Astrocyte of the hippocampus (primary cell): ENCODE measurements at places on chromosomes 5 and 9.
A peak's percentile ranks its signal among the peaks of the same experiment; 100 is the strongest.

GRCh38 chr5:83487155-83487554 lies 15.6 kb downstream of the VCAN start:
- no peak for DNase-seq

DNA sequence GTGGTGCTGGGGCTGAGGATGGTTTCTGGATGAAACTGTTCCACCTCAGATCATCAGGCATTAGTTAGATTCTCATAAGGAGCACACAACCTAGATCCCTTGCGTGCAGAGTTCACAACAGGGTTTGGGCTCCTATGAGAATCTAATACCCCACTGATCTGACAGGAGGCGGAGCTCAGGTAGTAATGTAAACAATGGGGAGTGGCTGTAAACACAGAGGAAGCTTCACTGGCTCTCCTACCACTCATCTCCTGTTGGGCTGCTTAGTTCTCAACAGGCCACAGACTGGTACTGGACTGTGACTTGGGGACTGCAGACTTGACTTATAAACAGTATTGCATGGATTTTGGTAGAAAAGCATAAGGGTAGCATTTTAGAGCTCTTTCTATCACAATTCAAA lies 870.7 kb upstream of the CDH10 start:
- no peak for DNase-seq

GRCh38 chr5:107639990-107640389 lies 30.7 kb downstream of the EFNA5 start:
- DNase-seq, result no peak

DNA sequence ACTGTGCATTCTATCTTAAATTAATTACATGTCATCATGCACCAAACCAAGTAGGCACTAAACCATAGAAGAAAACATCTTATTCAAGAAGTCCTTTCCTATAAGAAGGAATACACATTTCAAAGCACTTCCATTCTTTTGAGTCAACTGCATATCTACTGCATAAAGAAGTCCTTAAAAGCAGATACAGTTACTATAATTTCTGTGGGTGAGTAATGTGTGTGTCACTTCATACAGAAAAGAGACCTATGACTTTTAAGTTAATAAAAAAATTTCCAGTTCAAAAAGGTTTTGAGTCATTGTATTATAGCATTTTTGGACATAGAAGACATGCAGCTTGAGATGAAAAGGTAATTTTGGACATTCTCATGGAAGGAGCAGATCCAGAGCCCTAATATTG lies 125.0 kb downstream of the DTWD2 start:
- DNase-seq, result no peak

GRCh38 chr5:177529247-177530203 lies 12.8 kb upstream of the DDX41 start:
- no peak for DNase-seq

DNA sequence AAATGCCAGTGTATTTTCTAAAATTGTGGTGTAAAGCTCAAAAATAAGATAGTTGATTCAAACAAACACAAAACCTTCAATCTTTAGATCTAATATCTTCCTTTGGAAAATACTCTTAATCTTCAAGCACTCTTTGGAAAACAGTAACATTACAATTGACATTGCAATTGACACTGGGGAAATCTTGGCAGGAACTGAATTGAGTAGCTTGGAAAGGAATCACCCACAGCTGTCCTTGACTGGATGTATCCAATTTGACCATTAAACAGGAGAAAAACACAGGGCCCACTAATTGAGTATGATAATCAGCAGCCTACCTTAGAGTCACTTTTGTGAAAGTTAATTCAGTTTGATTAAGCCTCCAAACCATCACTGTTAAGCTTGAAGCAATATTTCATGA lies 776.7 kb downstream of the DTWD2 start:
- DNase-seq, result no peak

- no peak for DNase-seq
Measured at GRCh38 chr5:54083851-54084250, 226.5 kb downstream of the ARL15 start.

DNA sequence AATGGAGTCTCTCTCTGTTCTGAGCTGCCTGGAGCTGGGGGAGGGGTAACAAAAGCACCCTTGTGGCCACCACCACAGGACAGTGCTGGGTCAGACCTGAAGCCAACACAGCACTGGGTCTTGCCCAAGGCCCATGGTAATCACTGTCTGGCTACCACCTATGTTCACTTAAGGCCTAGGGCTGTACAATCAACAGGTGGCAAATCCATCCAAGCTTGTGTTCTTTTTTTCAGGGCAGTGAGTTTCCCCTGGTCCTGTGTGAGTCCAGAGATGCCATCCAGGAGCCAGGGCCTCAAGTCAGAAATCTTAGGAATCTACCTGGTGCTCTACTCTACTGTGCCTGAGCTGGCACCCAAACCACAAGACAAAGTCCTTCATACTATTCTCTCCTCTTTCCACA lies 20.1 kb upstream of the OTP start:
- no peak for DNase-seq

DNA sequence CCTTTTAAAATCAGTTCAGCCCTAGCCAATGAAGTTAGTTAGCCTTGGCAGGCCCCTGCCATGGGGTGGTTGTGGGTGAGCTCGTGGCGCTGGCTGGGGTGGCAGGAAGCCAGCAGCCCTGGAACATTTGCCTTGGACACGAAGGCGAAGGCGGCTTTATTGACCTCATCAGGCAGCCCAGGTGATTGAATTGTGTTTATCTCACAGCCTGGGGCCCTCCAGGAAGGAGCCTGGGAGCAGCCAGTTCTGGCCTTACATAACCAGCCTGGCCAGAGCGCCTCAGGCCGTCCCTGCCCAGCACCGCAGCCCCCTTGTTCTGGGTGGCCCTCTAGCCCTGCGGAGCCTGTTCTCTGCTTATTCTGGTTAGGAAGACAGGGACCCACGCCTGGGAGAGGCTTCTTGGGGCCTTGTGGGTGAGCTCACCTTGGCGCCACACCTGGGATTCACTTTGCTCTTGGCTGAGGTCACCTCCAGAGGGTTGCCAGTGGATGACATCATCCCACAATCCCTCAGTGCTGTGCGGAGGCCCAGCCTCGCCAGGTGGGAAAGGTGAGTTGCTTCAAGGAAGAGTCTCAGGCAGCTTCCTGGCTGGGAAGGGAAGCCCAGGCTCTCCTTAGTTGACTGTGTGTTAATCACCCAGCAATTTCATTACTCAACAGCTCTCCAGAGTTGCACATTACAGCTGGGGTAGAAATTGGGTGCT lies 54.4 kb upstream of the RPL26L1 start:
- DNase-seq, result peak; percentile 97

DNA sequence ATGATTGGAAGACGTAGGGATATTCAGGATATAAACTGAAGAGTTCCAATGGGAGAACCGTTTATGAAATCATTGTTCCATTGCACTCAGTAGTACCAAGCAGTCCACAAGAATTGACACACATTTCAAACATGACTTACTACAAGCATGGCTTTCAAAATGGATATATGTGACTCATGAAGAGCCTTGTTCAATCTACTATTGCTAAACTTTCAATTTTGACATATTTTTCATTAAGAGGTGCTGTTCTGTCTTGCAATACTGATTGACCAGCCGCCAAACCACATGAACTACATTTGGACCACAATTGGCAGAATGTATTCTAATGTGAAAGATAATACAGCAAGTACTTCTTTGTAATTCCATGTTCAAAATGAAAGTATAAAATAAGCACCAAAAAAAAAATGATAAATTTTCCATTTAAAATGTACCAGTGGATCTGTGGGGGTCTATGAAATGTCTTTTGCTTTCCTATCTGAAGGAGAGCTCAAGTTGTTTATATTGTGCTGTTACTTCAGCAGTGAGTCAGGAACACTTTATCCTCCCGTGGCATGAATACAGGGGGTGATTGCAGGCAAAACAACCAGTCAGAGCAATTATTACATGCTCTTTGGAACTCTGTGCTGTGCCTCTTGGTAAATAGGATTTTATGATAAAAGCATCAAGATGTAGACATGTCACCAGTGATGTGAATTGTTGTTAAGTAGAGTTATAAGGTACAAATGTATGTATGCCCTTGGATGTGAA lies 366.0 kb downstream of the ARRDC3 start:
- DNase-seq, result peak; percentile 70

DNA sequence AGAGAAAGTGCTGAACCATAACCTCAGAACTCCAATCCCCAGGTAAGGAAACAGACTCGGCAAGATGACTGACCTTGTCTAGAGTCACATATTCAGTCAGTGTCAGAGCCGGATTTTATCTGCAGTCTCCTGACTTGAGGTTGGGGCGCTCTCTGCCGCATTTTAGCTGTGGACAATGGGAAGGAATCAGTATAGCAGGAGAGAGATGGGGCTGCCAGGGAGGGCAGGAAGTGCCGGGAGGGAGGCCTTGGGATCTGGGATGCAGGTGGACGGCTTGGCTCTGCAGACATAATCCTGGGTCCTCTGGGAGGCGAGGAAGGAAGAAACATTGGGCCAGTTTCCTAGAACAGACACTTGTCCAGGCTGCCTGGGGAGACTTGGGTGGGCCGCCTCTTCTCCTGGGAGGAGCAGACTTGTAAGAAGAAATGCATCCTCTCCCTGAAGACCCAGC lies 39.7 kb upstream of the COL15A1 start:
- DNase-seq, result no peak

- peak; percentile 53 for DNase-seq
Measured at GRCh38 chr9:20683351-20684034, 566 bp upstream of the FOCAD start.

GRCh38 chr5:92599217-92599810 lies 981.7 kb downstream of the NR2F1-AS1 start:
- DNase-seq, result no peak

DNA sequence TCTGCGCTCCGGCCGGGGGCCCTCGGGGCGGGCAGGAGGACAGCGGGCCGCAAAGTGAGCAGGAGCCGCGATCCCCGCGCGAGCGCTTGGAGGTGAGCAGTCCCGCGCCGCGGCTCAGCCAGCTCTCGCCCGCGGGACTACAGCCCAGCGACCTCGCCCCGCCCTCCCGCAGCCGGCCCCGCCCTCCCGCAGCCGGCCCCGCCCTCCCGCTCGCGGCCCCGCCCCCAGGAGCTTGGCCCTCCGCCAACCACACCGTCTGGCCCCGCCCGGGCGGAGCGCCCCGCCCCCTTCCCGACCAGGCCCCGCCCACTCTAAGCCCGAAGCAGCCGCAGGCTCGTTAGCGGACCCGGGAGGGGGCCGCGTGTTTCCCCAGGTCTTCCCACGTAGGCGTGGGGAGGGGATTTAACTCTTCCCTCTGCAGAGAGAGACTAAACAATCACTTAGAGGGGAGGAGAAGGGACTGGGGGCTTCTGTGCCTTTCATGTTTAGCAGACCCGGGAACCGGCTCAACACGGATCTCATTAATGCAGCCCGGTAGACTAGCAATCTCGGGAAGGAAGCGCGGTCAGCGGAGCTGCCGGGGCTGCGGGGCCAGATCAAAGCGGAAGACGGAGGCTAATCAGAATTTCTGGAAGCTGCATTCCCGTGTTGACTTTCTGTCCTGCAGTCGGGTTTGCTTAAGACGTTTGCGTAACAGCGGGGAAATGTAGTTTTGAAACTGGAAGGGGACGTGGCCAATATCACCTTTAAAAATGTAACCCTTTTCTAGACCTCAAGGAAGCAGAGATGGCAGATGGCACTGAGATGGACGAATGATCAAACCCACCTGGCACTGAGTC lies at the start of gene MYO10:
TSS of gene MYO10 (minus strand) at position 139 of the 839 bp plus-strand sequence. CDS start 480 bp downstream, outside the sequence.
- DNase-seq, result peak; percentile 94

- DNase-seq, result no peak
Measured at GRCh38 chr9:6609497-6610016, 36.0 kb downstream of the GLDC start.

GRCh38 chr9:18109675-18110074 lies 364.3 kb upstream of the ADAMTSL1 start:
- DNase-seq, result no peak

DNA sequence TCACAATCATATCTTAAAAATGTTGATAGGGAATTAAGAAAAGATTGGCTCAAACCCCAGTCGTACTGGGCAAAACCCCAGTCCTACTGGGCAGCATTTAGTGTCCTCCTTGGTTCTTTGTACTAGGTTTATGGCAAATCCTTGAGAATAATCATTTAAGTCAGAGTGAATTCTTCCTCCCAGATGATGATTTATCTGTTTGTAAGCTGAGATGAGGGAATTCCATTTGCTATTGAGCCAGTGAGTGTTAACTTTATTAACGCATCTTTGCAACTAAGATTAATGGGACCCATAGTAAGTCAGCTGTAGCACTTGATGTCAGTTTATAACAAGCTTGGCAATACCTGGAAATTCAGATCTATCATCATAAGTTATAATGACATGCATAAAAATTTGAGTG lies 821.8 kb upstream of the DMAC1 start:
- DNase-seq, result no peak

- DNase-seq, result no peak
Measured at GRCh38 chr5:135307143-135307903, 91.7 kb downstream of the MACROH2A1 start.

DNA sequence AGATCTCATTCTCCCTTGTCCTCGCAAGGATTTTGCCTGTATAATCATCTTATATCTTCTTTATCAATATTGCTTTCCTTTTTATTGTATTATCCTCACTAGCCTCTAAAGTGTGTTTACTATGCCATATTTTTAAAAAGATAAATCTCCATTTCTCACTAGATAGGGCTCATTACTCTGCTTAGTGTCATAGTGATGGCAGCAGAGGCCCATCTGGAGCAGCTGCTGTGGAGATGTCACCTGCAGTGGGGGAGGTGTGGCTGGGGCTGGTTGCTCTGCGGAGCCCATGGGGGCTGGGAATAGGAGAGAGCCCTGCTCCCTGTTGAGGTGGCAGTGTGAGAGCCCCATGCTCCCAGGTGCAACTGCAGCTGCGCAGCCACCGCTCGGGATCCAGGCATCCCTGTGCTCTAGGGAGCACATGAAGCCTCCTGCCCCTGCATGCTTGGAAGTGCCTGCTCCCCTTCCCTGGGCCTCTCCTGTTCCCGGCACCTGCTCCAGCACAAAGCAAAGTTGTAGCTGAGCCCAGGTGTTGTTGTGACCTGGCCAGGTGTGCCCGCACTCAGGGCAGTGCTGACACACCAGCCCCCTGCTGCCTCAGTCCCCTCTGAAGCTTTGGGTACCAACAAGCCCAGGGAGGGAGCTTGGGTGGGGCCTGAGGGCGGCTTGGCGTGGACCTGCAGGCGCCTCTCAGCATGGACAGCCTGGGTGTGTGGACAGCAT lies 144.6 kb upstream of the MRPS30 start:
- DNase-seq, result no peak

GRCh38 chr9:131671133-131671520 lies 68.7 kb downstream of the RAPGEF1 start:
- no peak for DNase-seq

GRCh38 chr5:104845541-104845940 lies 1283.0 kb upstream of the NUDT12 start:
- DNase-seq, result no peak

GRCh38 chr9:74907085-74907484 lies 19.4 kb upstream of the TRPM6 start:
- DNase-seq, result no peak

DNA sequence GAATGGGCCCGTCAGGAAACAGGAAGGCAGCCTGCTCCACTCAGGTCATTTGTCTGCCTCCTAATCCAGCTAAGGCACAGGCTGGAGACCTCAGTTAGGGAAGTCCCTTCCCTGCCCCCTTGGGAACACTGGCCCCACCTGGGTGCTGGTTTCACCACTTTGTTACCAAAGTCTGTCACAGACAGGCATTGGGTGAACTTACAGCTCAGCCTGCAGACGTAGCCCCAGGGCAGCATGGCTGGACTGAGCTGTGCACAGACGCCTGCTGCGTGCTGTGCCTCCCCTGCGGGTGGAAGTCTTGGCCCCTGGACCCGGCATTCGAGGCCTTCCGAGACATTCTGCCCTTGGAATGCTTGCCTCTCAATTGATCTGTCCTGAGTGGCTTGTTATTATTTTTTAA lies 48.9 kb downstream of the TENT4A start:
- DNase-seq, result no peak
